ENCODE measurements at places on chromosomes 5 and 9.

DNA sequence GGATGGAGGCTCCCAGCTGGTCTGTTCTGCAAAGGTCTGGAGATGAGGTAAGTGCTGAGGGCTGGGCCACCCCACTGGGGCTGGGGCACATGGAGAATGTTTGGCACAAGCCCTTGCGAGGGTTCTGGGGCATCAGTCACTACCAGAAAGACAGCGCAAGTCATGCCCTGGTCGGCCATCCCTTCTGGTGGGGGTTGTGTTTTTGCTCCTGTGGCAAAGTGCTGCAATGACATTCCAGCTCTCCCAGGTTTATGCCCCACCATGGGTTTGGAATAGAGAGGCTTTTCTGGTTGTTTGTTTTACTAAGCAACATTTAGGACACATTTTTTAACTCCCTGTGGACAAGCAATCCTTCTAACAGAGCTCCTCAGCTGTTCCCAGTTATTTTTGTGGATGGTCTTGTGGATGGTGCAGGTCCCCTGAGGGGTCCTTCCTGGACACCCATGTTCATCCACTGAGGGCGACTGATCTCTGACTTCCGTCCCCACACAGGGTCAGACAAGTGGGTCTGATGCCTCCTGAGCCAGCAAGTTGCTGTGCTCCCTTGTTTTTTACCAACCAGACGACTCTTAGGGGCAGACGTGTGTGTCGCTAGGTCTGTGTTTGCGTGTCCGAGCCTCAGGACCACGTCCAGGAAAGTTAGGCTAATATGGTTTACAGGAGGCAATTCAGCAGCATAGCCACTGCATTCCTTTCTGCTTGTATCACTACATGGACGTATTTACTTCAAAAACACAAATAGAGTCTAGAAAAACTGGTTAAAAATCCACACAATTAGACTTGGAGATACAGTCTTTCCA lies 64.9 kb upstream of the ECM2 start:
- DNase-seq: no peak

GRCh38 chr5:43121913-43122484 lies 1.3 kb downstream of the ZNF131 start:
- DNase-seq: no peak

DNA sequence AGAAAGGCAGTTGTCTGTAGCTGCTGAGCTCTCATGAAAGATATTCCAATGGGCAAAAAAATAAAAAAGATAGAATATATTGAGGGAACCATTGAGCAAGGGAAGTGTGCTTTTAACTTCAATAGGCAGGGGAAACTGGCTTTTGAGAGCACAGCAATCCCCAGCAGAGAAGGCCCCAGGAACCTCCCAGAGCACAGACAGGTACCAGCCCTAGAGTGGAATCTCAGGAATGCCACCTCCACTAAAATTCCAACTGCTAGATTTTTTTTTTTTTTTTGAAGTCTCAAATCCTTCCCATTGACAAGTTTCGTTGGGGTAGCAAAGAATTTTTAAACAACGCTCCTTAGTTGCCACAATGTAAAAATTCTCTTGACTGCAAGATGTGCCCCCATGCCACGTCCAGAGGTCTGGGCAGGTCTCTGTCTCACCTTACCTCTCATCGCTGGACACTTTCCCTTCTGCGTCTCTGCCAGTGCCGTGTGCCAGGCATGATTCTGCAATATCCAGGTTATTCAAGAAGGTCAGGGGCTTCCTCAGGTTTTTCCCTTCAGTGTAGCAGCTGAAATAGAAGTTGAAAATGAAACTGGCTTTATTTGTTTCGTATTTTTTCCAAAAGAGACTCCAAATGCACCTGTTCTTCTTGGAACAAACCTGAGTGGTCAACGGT lies 64.2 kb upstream of the IRX1 start:
- no peak for DNase-seq

DNA sequence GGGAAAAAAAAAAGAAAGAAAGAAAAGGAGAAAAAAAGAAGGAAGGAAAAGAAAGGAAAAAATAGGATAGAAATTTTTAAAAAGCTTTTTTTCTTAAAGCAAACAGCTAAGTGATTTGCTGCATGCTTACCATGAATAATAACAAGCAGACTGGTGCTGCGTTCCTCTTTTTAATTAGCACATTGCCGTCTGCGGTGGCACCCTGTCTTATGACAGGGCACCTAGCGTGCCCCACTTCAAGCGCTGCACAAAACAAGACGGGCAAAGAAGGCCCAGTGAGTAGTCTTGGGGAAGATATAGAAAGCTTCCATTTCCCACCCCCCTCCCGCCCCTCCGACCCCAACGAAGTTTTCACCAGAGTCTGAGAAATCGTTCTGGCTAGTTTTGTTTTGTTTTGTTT lies 513.9 kb downstream of the ZNF608 start:
- no peak for DNase-seq

- DNase-seq: no peak
Measured at GRCh38 chr5:152623951-152624350, 218.9 kb upstream of the NMUR2 start.

- DNase-seq: no peak
Measured at GRCh38 chr9:36486329-36486932, 86.3 kb upstream of the MELK start.

- DNase-seq: no peak
Measured at GRCh38 chr9:5578698-5579085, 50.2 kb upstream of the RIC1 start.

DNA sequence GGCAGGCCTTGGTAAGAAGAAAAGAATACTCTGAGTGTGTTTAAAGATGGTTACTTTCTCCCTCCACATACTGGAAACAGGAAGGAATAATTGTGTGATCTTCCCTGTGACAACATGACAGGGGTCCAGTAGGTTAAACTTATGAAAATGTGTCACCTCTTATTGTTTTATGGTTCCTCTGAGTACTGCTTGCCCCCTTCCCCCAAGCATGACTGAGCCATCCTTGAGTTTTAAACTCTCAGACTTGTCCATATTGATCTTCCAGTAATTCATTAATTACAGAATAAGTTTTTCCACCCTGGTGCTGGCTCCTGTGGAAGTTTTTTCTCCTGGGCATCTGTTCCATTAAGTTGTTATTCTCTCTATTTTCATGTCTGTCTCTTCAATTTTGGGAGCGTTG lies 95.8 kb downstream of the CNTLN start:
- no peak for DNase-seq

DNA sequence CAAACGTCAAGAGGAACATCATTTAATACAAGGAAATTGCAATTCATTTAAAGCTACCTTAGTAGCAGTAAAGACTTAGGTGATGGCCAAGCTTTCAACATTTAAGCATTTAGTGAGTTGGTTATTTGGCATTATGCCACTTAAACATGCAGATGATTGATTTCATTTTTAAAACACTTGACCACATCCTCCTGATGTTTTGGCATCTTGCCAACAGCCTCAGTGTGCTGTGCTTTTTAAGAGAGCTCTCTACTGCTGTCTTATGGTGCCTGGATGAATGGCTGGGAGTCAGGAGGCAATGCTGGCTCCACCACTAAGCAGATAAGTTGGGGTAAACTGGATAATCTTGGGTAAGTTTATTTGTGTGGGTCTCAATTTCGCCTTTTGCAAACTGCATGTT lies 364.5 kb downstream of the MAN2A1 start:
- peak; percentile 60 for DNase-seq

- no peak for DNase-seq
Measured at GRCh38 chr9:126788046-126788445, 16.8 kb upstream of the ZBTB43 start.

GRCh38 chr5:848671-849111 lies 2.1 kb downstream of the ZDHHC11 start:
- DNase-seq: no peak

DNA sequence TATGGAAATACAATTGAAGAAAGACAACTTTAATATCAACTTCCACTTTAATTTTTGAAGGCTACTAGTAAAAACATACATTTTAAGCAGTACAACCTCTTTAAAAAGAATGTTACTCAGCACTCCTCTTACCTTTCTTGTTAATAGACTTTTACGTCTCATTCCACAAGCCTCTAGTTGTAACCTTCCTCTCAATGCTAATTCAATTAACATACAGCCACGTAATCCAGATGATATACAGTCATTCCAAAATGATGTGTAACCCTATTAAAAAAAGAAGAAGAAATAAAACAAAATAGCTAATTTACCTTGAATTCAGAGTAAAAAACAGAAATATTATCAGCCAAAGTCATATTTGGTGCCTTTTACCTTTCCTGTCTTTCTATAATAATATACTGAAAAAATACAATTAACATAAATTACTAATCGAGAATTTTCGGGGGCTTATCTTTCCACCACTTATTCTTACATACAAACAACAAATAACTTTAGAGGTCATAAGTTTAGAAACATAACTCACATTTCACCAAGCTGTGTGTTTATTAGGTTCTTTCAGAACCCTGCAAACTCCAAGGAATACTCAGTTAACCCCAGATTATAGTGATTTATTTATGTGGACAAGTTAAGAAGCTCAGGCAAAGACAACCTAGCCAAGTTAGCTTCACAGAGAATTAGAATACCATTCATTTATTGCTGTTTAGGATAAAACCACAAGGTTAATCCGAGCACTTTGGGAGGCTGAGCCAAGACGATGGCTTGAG lies 30.3 kb downstream of the GOLPH3 start:
- DNase-seq: no peak

- no peak for DNase-seq
Measured at GRCh38 chr9:127058011-127058644, 64.3 kb downstream of the ANGPTL2 start.

DNA sequence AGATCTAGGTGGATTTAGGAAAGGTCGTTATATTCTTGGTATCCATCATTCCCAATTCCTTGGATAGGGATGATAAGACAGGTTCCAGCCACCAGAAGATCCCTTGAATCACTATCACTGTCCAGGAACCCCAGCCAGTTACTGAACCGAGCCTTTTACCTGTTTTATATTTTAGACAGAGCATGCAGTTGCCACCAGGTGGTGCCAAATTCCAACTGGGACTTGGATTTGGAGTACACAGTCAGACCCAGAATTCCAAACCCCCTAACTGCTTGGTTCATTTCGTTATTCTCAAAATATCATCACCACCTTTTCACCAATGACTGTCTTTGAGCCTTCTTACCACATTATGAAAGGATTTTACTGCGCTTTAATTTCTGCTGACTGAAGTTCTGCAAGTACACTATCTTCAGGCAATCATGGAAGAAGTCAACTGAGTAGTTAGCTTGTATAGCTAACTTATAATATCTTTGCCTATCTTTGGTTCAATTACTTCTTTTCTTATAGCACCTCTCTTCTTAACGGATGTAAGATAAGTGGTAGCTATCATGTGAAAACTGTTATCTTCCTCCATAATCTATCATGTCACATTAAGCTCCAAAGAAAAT lies 191.8 kb downstream of the PRR16 start:
- no peak for DNase-seq

DNA sequence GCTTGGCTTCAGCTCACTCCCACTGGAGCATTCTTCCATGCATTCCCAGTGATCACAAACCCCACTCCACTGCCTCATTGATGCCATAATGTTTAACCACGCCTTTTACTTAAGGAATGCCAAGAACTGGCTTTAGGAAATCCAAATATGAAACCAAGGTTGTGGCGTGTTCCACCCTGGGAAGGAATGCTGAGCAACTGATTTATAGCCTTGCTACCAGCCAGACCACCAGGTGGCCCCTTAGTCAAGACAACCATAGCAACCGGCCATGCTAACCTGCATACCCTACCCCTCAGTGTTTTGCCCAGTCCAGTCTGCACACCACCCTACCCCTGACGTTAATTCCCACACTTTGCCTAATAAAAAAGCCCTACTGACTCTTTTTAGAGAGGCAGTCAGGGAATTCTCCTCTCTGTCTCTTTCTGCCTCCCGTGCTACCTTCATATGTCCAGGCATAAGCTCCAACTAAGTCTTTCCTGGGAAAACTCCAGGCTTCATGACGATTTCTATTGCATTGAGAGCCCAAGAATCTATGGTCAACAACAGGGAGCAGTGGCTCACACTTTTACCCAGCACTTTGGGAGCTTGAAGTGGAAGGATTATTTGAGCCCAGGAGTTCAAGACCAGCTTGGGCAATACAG lies 27.0 kb upstream of the PRRC2B start:
- DNase-seq: no peak

DNA sequence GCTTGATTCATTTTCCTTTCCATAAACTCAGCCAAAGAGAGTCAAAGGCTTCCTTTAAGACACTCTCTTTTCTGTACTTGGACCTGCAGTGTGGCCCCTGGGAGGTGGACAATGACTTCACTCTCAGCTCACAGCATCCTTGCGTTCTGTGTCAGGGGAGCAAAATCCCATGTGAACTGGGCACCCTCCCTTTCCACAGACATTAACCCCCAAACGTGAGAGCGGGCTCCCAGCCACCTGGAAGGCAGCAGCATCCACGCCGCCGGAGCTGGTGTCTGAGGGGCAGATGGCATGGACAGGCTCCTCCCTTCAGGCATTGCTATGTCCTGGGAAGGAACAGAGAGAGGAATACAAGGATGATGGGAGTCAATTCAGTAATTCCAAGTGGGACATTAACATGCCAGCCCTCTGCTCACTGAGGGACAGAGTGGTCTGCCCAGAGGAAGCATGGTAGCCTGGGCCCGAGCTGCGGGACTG lies 39.5 kb downstream of the TRIP13 start:
- no peak for DNase-seq
